Activated naive CD8-positive, alpha-beta T cell treated with anti-CD3 and anti-CD28 coated beads for 36 hours (primary cell): ENCODE measurements at places on chromosomes 2 and 18. TPM values are rescaled to one million over a fixed set of nuclear protein-coding genes. Genes with fewer than 3 reads are reported as not detected.

GRCh38 chr2:38744399-38744780 lies 6.8 kb downstream of the SRSF7 start:
- DNase-seq = no peak

- no peak for DNase-seq
These were observed 40.8 kb downstream of the DSEL start for GRCh38 chr18:67475673-67476072.

- no peak for DNase-seq
These were observed 48.4 kb upstream of the B3GNT7 start for GRCh38 chr2:231347081-231347480.

DNA sequence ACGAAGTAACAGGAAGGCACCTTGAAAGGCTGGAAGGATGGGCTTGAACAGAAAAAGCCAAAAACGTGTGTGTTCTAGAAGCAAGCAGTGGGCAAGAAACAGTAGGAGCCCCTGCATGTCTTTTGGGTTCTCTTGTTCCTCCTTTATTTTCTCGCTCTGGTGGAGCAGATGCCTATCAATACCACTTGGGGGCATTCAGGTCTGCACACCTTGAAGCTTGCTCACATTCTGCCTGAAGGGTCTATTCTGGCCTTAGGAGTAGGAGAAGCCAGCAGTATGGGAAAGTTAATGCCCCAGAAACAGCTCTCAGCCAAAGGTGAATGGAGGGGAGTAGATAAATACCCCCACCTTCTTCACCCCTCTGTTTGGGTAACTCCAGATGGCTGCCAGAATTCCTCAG lies 204.5 kb downstream of the TXNL1 start:
- DNase-seq = no peak

DNA sequence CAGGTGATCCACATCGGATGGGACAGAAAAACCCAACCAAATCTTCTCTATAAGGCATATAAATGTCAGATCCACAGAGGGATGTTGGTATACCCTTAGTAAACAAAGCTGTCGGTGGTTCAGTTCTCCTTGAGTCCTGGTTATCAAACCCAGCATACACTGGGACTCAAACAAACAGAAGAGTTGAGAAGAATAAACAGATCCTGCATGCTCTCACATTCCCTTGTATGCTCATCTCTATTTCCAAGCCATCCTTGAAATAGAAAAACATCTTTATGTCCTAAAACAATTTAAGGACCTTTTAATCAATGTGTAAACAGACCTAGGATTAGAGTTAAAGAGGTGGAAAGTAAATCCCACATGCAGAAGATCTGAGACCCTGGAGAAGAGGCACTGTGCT lies 19.8 kb upstream of the HK2 start:
- no peak for DNase-seq

DNA sequence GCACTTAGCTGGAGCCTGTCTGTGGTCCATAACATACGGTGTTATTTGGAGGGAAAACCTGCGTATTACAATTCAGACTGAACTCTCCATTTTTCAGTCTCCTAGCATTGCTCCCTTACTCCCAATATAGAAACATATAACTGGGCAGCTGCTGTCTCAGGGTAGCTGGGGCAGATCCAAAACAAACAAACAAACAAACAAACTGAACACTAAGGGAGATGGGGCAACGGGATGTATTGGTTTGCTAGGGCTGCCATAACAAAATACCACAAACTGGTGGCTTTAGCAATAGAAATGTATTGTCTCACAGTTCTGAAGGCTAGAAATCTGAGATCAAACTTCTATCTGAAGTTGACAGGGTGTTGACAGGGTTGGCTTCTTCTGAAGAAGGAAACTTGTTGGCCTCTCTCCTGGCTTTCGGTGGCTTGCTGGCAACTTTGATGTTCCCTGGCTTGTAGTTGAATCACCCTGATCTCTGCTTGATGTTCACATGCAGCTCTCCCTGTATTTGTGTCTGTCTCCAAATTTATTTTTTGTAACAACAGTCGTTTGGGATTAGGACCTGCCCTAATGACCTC lies 329.3 kb upstream of the ZNF804A start:
- no peak for DNase-seq

- DNase-seq = no peak
These were observed 4.8 kb downstream of the VWA3B start for GRCh38 chr2:98091738-98092137.

DNA sequence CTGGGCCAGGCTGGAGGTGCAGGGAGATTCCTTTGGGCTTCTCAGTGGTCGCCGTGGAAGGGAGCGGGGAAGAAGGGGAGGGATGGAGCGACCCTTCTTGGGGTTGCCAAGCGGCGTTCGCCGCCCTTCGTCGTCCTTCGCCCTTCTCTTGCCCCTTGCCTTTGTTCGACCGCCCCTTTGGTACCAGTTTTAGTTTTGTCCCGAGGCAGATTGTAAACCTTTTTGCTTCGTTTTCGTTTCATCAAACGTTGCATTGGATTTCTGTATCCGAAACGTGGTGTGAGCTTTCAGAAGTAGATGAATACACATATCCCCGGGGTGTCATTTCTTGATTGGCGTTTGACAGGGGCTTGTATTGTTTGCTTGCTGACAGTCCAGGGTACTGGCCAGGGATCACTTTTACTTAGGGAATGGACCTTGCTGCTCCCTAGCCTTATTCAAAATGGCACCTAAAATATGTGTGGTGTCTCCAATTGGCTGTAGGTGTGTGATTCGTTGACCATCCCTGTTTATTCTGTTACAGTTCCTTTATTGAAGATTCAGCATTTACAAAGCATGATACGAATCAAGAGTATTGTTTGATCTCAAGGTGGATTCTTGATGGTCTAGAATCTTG lies 788 bp downstream of the USP14 start:
- no peak for DNase-seq

GRCh38 chr18:3119401-3120341 lies 100.1 kb downstream of the MYOM1 start:
- no peak for DNase-seq

- DNase-seq = no peak
These were observed 584.3 kb downstream of the EPHA4 start for GRCh38 chr2:220987839-220988238.

DNA sequence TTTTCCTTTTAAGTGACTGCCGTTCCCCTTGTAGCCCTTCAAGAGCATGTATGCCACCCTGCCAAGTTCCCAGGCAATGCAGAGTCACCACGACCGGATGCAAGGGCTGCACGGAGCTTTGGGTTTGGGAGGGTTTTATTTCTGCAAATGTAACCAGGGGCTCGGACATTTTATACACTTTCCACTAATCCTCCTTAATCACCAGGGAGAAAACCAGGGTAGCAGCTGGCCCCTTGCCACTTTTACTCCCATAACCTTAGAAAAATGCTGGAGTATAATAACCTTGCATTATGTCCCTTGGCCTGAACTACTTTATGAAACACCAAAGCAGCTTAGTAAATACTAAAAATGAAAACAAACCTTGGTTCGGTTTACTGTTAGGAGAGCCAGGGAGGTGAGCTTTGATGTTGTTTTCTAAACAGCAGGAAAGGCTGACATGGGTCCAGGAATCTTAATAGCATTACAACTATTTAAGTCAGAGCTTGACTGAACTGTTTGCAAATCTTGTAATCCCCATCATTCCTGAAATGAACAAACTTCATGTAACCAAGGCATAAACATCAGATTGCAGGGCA lies 152.8 kb upstream of the RIOK3 start:
- DNase-seq = no peak

- no peak for DNase-seq
These were observed 472.5 kb downstream of the PID1 start for GRCh38 chr2:228798458-228799207.

- no peak for DNase-seq
These were observed 40.1 kb downstream of the CRACDL start for GRCh38 chr2:98895901-98896300.

GRCh38 chr2:52113338-52113737 lies 1081.4 kb upstream of the NRXN1 start:
- DNase-seq = no peak

DNA sequence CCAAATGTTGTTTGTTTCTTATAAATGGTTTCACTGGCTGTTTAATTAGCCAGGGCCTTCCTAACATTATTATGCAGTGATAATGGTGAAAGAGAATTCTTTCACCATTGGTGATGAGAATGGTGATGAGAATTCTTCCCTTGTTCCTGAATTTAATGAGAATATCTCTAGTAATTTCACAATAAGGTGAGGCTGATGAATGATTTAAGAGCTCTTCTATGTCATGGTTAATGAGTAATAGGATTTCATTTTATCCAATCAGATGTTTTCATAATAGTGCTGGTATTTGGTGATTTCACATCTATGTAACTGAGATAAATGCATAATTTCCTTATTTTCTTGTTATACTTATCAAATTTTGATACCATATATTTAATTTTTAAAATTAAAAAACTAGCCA lies 535.7 kb upstream of the ZEB2 start:
- DNase-seq = no peak

- DNase-seq = no peak
These were observed 18.2 kb downstream of the SLC4A1AP start for GRCh38 chr2:27681841-27682240.

- no peak for DNase-seq
These were observed 25.2 kb downstream of the CAB39 start for GRCh38 chr2:230737791-230738226.

DNA sequence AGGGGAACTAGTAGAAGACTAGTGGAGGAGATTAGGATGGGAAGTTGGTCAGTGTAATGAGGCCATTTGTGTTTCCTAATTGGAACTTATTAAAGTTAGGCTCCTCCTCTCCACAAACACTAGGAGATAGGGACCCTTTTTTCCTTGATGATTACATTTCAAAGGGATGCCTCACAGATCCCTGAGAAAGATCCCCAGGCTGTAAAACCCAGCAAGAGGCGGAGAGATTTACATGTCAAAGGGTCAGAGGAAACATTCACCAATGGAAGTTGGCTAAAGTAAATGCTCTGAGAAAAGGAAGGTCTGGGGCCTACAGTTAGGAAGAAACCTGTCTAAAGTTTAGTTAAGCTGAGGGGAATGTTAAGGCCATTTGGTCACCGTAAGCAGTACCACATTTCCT lies 1.4 kb upstream of the CCDC85A start:
- no peak for DNase-seq

- DNase-seq = no peak
These were observed 31.3 kb downstream of the PTPRM start for GRCh38 chr18:7598167-7599047.

- peak; percentile 71 for DNase-seq
These were observed 54.6 kb upstream of the GPR17 start for GRCh38 chr2:127591221-127591923.

DNA sequence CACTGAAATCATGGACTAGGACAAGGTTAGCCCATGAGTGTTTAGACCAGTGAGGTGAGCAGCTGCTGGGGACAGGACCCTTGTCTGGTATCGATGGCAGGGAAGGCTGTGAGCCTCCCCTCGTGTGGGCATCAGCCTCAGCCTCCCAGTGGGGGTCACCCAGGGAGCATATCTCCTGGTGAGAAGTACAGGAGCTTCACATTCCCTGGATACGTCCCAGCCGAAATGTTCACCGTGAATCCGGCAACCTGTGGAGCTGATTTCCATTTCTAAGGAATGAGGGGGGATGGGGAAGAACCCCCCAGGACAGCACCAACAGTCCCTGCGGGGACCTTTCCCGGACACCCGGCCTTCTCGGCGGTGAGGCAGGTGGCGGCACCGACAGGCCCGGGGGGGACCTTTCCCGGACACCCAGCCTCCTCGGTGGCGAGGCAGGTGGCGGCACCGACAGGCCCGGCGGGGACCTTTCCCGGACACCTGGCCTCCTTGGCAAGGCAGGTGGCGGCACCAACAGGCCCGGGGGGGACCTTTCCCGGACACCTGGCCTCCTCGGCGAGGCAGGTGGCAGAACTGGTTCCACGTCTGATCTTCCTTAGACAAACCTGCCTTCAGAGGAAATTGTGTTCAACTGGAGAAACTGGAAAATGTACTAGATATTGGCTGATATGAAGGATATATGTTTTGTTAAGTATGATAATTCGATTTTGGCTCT lies 21.2 kb downstream of the RTP5 start:
- DNase-seq = no peak

GRCh38 chr2:212901604-212902275 lies 249.7 kb downstream of the IKZF2 start:
- DNase-seq = no peak

DNA sequence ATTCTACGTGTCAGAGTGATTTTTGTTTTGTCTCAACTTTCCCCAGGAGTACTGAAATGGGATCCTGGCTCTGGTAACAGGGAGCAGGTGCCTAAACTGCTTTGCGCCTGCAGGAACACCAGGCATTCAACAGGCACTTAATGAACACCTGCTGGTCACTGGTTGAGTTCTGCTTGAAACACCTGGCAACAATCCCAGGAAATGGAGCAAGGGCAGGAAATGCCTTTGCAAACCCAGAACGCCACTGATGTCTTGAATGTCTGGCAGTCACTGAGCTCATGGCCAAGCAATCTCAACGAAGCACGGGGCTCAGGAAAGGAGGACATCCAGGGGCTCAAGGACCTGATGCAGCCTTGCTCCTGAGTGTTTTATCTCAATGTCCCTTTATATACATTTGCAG lies 360.0 kb upstream of the RAB6C start:
- no peak for DNase-seq

- DNase-seq = no peak
These were observed 928.7 kb downstream of the SLC4A3 start for GRCh38 chr2:220555961-220556630.

DNA sequence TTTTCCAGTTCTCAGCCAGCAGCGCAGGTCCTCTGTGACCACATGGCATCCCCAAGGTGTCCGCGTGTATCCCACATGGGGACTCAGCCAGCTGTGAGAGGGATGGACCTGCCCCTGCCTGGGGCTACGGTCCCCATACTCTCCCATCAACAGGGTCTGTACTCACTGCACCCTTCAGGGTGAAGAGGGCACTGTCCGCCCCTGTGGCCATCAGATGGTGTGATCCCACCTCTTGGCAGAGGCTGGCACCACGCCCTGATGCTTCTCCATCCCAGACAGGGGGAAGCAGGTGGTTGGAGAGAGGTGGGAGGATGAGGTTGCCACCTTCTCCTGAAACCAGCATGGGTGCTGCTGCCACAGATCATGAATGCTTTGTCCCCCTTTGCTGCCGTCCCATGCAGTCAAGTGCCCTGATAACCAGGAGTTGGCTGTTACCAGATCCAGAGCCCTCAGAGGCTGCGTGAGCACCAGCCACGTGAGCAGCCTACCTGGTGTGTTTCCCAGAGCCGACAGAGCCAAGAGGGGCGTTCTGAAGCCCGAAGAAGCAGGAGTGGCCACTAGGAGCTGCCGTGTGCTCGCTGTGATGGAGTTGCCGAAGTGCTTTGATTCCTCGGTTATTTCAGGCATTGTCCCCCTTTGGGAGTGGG lies 93.9 kb downstream of the SH3RF3 start:
- DNase-seq = no peak

GRCh38 chr2:61793389-61793836 lies 60.4 kb downstream of the FAM161A start:
- peak; percentile 74 for DNase-seq

- no peak for DNase-seq
These were observed 107.2 kb upstream of the L3MBTL4 start for GRCh38 chr18:6521803-6522418.

SALL3 gene
- total RNA-seq = not detected

FOXD4L1 gene
- 0.18 TPM for total RNA-seq

TSN gene
- total RNA-seq = 94.8 TPM

MBOAT2 gene
- 2.1 TPM for total RNA-seq

BOLL gene
- total RNA-seq = not detected

SEMA4C gene
- total RNA-seq = 5.9 TPM

SLC9A2 gene
- total RNA-seq = not detected

SPDYA gene
- total RNA-seq = 0.40 TPM

ITGB6 gene
- total RNA-seq = not detected

HOXD8 gene
- total RNA-seq = not detected

IL36A gene
- total RNA-seq = not detected

MEP1B gene
- not detected for total RNA-seq

RIT2 gene
- total RNA-seq = not detected

KDSR gene
- 50.5 TPM for total RNA-seq

ERICH2 gene
- 0.40 TPM for total RNA-seq

LIPG gene
- 0.64 TPM for total RNA-seq

TSHZ1 gene
- total RNA-seq = 11.2 TPM

TTN gene
- 1.8 TPM for total RNA-seq
